Stimulated activated CD4-positive, alpha-beta T cell treated with anti-CD3 and anti-CD28 coated beads, Interleukin-1b, Interleukin-23, amount 100 ng/mL, for 1 hour (primary cell): ENCODE measurements at places on chromosomes 6 and 20.

GRCh38 chr20:43665466-43666176 lies 1.3 kb upstream of the MYBL2 start:
- DNase-seq, result no peak

DNA sequence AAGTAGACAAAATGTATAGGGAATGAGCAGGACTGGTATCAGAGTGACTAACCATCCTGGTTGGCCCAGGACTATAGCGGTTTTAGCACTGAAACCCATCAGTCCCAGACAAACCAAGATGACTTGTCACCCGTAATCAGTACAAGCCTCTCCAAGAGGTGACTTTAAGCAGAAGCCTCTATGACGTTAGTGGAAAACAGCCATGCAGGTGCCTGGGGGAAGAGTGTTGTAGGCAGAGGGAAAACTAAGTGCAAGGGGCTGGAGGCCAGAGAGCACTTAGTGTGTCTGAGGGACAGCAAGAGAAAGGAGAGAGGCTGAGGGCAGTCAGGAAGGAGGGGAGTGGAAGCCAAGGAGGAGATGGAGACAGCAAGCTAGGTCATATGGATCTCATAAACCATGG lies 2.1 kb downstream of the SGK2 start:
- DNase-seq, result no peak

- DNase-seq, result no peak
Observed at GRCh38 chr6:12715437-12715836, 1.1 kb upstream of the PHACTR1 start.

DNA sequence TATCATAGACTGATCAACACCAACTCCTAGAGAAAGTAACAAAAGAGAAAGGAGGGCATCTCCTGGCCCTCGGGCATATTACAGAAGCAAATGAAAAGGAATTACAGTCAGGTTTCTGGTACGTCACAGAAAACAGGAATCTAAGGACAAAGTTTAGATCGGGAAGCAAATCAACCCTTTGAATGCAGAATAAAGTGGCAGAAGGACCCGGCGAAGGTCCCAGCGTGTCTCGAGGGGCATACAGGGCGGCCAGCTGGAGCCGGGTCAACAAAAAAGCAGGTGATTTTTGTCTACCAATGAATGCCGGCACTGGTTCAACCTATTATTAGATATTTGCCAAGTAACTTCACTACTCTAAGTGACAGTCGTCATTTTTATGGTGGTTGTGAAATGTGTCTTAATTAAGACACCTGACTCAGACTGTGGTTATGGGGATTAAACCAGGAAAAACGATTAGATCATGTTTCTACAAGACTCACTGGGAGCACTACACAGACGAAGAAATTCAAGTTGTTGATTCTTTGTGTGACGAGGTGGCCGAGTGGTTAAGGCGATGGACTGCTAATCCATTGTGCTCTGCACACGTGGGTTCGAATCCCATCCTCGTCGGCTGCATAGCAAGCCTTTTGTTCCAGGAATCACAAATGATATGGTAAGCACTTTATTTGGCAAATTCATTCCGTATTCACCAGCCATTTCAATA lies 12.4 kb upstream of the ZSCAN9 start:
- no peak for DNase-seq

- DNase-seq, result no peak
Observed at GRCh38 chr20:41133709-41134361, 3.5 kb upstream of the PLCG1 start.

GRCh38 chr20:4090756-4091489 lies 75.6 kb upstream of the RNF24 start:
- DNase-seq, result no peak

DNA sequence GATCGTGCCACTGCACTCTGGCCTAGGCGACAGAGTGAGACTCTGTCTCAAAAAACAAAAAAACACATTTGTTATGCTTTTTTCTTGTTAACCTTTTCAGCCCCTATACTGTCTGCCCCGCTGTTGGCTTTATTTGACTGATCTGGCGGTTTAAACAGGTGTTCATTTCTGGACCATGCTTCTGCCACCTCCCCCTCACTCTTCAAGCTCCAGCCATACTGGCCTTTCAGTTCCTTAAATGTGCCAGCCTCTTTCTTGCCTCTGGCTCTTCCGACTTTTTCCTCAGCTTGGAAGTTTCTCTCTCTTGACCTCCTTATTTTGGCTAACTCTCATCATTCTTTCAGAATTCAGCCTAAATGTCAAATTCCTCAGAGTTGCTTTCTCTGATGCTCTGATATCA lies 35.2 kb upstream of the TXLNB start:
- DNase-seq, result no peak

GRCh38 chr20:51490635-51491034 lies 51.9 kb downstream of the NFATC2 start:
- DNase-seq, result no peak

DNA sequence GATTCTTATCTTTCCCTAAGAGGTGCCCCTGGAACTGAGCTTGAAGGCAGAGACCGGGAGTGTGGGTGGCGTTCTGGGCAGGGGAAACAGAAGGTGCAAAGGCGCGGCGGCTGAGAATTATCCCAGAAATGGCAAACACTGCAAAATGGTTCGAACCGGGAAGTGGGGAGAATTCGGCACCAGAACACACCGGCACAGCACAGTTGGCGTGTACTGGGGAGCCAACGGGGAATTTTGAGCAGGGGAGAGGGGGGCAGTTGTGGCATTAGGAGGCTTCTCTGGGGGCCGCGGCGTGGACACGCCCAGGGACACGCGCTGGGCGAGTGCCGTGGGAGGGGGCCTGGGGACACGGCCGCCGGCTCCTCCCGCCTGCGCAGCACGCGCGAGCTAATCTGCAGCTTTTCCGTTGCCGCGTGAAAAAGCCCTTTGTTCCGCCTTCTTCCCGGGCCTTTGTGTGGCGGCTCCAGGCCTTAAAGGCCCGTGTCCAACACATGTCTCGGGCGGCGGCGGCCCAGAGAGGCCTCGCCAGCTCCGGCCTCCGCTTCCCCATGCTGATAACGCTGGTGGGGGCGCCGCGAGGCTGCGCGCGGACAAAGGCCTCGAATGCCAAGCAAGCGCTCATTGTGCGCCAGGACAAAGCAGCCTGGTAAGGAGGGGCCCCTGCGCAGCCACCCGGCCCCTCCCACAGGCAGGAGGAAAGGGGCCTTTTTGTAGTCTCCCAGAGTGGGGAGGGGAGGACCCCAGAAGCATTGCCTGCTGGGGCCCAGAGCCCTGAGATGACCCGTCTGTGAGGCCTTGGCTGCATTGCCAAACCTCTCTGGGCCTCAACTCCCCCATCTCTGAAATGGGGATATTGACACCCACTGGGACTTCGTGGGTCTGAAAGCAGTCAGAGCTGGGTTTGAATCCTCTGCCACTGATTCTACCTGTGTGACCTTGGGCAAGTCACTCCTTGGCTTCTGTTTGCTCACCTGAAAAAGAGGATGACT lies 82.8 kb downstream of the CD40 start:
- DNase-seq, result no peak

- no peak for DNase-seq
Observed at GRCh38 chr6:25606151-25606550, 45.9 kb upstream of the SCGN start.

DNA sequence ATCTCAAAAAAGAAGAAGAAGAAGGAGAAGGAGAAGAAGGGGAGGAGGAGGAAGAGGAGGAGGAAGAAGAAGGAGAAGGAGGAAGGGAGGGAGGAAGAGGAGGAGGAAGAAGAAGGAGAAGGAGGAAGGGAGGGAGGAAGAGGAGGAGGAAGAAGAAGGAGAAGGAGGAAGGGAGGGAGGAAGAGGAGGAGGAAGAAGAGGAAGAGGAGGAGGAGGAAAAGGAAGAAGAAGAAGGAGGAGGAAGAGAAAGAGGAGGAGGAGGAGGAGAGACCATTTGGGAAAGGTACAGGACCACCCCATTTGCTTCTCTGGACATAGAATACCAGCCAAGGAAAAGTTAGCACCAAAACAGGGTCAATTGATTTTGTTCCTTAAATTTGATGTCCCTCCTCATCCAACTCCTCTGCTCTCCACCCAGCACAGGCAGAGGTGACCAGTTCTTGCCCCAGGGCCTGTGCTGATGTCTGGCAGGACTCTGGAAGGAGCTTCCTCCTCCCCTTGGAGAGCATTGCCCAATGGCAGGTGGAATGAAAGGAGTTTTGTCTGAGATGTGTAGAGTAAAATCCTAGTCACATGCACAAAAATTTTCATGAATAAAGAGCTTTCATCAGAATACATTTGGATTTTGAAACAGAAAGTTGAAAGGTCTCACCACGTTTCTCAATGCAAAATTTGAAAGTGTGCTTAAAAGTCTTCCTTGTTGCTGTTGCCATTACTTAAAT lies 182.9 kb downstream of the LY86 start:
- no peak for DNase-seq

GRCh38 chr6:133623065-133623464 lies 265.8 kb upstream of the TCF21 start:
- no peak for DNase-seq

- no peak for DNase-seq
Observed at GRCh38 chr20:25278636-25279361, 30.9 kb downstream of the PYGB start.

DNA sequence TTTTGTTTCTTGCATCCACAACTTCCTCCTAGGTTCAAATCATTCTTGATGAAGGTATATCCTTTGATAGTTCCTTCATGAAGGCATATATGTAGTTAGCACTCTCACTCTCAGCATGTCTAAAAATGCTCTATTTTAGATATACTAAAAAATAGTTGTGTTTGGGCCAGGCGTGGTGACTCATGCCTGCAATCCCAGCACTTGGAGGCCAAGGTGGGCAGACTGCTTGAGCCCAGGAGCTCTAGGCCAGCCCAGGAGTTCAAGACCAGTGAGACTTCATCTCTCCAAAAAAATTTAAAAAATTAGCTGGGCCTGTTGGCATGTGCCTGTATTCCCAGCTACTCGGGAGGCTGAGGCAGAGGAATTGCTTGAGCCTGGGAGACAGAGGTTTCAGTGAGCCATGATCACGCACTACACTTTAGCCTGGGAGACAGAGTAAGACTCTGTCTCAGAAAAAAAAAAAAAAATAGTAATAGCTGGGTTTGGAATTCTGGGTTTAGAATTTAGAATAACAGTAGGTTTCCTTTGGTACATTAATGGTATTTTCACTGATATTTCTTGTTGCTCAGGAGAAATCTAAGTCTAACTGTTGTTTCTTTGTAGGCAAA lies 7.0 kb downstream of the SERAC1 start:
- no peak for DNase-seq

GRCh38 chr6:140275725-140276124 lies 901.3 kb upstream of the CITED2 start:
- no peak for DNase-seq

- no peak for DNase-seq
Observed at GRCh38 chr20:25478889-25479568, 71.6 kb downstream of the GINS1 start.

GRCh38 chr6:88964509-88964908 lies 1.1 kb upstream of the RNGTT start:
- no peak for DNase-seq
